Suppressor macrophage treated with lipopolysaccharide for 4 hours (primary cell): ENCODE measurements at places on chromosomes 5 and 9.
A peak's percentile ranks its signal among the peaks of the same experiment; 100 is the strongest.

GRCh38 chr5:14036514-14036913 is 92.0 kb upstream of the DNAH5 start:
- DNase-seq = no peak

DNA sequence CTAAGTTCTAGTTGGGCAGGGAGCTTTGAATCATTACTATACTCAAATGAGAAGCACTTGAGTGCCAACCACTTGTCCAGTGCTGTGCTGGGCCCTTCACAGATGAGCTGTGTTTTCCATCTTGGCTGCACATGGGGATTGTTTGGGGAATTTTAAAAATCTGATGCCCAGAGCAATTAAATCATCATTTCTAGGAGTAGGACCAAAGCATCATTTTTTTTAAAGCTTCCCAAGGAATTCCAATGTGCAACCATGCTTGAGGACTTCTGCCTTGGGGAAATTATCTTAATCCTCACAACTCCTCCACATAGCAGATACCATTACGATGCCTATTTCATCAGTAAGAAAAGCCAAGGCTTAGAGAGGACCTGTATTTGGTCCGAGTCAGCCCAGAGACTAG is 131.4 kb downstream of the TMEM174 start:
- DNase-seq = no peak

- no peak for DNase-seq
Observed at GRCh38 chr5:14745753-14746152, 81.2 kb downstream of the OTULIN start.

DNA sequence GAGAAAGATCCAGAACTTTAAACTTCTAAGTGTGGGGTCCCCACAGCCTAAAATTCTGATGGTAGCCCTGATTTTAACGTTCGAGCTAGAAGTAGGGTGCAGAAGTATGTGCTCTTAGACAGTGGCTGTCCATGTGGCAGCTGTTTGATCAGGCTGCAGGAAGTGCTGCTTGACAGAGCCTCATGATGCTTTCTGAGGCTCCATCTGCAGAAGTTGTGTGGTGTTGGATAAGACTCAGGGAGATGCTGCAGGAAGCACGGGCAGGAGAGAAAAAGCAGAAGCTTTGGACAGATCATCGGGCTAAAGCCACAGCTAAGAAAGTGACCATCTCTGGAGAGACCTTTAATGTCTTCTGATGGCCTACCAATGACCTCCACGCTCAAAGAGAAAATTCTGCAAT is 8.1 kb downstream of the MTMR12 start:
- peak; percentile 35 for DNase-seq

DNA sequence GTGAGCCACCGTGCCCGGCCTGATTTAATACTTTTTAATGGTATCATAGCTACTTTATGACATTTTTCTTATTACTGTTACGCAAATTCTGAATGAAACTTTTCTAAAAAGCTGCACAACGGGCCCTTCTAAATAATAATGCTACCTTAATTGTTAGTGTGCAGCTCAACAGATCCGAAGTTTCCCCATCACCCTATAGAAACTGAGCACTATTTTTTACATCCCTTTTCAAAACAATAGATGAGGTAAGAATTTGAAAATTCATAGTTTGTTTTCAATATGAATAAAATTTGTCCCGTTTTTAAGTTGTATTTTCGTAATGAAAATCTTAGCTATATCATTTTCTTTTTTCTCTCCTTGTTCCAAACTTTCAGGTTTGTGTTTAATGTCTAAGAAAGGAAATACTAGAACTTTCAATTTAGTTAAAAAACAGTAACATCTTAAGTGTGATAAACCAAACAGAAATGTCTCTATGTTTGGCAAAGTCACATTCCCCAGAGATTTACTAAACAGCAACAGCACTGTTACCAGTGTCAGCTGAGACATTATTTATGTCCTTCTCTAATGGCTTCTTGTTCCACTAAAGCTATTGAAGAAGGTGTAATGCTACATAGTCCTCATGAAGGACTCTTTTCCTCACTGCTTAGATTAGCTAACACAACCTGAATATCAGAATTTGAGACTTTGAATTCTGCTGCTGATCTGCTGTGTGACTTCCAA is 22.9 kb downstream of the KIF2A start:
- no peak for DNase-seq

DNA sequence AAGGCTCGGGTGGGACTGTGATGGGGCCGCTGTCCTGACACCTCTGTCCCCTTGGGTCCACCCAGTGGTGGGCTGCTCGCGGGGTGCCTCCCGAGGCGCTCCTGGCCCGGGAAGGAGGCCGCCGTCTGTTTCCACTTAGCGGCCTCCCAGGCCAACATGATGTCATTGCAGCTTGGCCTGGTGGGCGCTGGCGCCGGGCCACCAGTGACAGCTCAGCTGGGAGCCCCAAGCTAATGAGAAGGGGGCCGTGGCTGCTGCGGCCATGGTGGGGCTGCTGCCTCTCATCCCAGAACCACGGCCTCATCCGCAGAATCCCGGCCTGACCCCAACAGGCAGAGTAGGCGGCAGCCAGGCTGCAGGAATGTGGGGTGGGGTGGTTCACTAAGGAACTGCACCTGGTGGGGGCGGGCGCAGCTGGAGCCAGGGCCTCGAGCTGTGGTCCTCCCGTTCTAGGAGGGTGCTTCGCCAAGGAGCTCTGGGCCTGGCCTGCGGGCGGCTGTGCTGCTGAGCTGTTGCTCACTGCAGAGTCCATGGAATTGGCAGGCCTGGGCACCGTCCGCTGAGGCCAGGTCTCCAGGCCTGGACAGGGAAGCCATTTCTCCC is 123.5 kb upstream of the COL5A1 start:
- DNase-seq = no peak

GRCh38 chr9:136178061-136178772 is 26.7 kb downstream of the LHX3 start:
- no peak for DNase-seq

- DNase-seq = no peak
Observed at GRCh38 chr9:135587658-135588057, 26.1 kb downstream of the PAEP start.

- DNase-seq = peak; percentile 89
Observed at GRCh38 chr9:107675351-107676259, 186.0 kb upstream of the KLF4 start.

DNA sequence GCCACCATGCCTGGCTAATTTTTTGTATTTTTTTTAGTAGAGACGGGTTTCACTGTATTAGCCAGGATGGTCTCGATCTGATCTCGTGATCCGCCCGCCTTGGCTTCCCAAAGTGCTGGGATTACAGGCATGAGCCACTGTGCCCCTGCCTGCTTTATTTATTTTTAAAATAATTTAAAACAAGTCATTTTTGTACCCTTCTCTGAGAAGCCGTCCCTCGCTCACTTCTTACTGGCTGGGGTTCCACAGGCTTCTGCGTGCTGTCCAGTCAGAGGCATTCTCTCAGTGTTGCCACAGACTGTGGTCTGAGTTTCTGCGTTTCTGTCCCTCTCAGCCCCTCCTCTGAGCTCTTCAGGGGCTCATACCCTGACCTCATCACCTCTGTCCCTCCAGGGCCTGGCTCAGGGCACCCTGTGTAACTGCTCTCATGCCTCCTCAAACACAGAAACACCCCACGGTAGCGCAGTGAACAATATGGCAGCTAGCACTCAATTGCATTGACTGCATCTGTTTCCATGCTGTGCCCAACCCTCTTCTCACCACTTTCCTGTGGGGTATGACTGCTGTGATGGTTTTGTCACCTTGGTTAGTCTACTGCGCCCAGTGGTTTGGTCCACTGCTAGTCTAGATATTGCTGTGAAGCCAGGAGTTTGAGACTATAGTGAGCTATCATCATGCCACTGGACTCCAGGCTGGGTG is 44.3 kb upstream of the SH3PXD2B start:
- no peak for DNase-seq

GRCh38 chr9:16368237-16369087 is 502.0 kb downstream of the BNC2 start:
- DNase-seq = no peak

- no peak for DNase-seq
Observed at GRCh38 chr9:137296670-137297664, 5.1 kb downstream of the NRARP start.

DNA sequence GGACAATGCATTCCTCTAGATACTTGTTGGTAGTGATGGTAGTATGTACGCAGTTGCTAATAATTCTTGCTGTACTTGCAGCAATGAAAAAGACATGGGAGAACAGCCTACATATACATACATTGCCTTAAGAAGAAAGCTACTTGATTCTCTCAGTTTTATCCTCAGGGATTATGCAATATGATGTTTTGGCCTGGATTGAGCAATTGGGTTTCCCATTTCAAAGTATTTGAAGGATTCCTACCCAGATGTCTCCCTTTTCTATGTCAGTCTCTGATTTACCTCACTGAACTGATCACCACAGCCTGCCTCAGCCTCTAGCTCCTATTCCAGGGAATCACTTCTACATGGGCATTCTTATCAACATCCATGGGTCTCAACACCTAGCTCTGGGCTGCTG is 210.1 kb upstream of the CDH10 start:
- no peak for DNase-seq
